ENCODE measurements at places on chromosomes 1 and 21.

- no peak for DNase-seq
Measured at GRCh38 chr1:68814067-68814466, 317.2 kb upstream of the DEPDC1 start.

GRCh38 chr1:228378873-228379460 is 27.7 kb downstream of the TRIM11 start:
- DNase-seq, result no peak

DNA sequence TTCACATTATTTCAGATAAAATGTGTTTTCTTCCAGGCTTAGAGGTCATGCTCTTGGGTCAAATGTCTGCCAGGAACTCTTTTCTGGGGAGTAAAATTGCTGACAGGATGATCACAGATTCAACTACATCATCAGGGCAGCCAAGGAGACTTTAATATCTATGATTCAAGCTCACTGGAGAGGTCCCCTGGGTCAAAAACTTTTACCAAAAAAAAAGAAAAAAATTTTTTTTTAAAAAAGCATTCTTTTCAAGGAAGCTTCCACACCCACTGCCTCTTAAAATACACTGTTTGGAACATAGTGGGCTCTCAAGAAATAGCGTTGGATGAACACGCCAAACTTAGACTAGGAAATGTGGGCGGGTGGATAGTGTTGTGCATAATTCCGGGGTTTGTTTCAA is 81.3 kb downstream of the TIAM1 start:
- DNase-seq, result no peak

- DNase-seq, result no peak
Measured at GRCh38 chr1:245319094-245319493, 164.3 kb downstream of the KIF26B start.

GRCh38 chr1:81836007-81836626 is 35.4 kb downstream of the ADGRL2 start:
- no peak for DNase-seq

Measured in stimulated activated CD8-positive, alpha-beta memory T cell treated with anti-CD3 and anti-CD28 coated beads, Interleukin-7, amount 100 ng/mL, for 24 hours (primary cell).